ENCODE measurements at places on chromosomes 11 and 22.

DNA sequence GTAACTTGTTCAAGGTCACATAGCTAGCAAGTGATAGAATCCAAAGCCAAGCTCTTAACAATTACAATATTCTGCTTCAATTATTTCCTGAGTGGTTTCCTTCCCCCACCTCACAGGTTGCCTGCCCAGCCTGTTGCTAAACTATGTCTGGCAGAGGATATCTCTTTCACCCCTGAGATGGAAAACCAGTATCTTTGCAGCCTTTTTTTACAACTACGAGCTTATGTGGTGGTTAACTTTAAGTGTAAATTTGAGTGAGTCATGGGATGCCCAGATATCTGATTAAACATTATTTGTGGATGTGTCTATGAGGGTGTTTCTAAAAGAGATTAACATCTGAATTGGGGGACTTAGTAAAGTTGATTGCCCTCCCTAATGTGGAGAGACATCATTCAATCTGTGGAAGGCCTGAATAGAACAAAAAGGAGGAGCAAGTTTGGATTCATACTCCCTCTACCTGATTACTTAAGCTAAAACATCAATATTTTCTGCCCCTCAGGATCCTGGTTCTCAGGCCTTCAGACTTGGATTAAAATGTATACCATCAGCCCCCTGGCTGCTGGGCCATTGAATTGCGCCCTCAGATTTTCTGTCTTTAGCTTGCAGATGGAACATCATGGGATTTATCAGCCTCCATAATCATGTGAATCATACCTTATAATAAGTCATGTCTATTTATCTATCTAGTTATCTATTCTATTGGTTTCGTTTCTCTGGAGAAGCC lies 911.9 kb downstream of the METTL15 start:
- no peak for ATAC-seq

DNA sequence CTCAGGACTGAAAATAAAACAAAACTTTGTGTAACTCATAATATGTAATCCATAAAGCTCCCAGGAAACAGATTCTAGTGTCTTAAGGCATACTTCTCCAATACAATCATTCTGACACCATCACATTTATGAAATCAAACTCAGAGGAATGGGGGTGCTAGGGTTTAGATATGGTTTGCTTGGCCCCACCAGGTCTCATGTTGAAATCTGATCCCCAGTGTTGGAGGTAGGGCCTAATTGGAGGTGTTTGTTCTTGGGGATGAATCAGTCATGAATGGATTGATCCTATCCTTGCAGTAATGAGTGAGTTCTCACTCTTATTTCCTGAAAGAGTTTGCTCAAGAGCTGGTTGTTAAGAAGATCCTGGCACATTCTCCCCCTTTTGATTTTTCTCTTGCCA lies 380.9 kb downstream of the ETS1 start:
- no peak for ATAC-seq

DNA sequence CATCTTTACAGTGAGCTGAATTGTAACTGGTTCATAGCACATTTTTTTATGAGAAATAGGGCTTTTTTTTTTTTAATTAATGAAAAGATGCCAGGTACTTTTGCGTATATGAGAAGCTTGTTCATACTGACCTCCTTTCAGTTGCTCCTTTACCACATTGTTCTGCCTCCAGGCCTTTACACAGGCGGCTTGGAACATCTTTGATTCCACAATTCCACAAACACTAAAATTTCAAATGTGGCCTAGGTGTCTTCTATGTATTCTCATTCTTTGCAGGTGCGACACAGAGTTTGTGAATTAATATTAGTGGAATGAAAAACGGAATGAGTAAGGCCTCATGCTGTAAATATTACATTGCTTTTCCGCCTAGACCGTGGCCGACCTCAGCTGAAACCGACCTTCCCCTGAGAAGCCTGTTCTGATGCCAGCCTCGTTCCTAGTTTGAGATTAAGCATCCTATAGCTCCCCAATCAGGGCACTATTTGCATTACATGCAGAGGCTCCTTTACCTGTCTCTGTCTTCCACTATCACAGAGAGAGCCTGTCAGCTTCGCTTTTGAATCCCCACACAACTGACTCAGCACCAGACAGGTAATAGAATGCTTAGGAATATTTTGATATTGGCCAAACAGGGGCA lies 125.8 kb downstream of the LDLRAD3 start:
- ATAC-seq, result no peak

- no peak for ATAC-seq
Measured at GRCh38 chr22:20805972-20806471, 32.1 kb downstream of the SERPIND1 start.

DNA sequence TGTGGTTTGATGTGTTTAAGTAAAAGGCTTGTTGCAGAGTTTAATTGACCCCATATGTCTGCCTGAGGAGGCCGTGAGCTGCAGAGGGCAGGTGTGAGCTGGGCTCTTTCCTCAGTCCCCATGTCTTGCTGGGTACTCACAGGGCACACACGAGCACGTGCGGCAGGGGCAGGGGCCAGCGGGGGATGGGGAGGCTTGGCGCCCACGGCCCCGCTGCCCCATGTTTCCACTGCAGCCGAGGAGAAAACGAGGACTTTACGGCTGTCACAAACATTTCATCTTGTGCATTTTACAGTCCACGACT lies 24.7 kb upstream of the CCDC188 start:
- ATAC-seq, result no peak

DNA sequence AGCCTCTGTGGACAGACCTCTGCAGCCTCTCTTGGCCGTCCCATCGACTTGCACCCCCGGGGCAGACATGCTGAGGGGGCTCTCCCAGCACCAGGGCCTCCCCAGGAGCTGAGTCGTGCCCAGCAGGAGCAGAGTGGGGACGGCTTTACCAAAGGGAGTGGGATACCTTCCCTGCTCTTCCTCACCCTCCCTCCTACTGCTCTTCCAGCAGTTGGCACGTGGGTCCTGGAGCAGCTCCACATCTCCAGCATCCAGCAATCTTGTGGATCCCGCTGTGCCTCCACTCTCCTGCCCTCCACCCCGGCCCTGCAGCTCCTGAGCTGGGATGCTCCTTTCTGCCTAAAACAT lies 854.0 kb downstream of the BRD1 start:
- ATAC-seq, result no peak

DNA sequence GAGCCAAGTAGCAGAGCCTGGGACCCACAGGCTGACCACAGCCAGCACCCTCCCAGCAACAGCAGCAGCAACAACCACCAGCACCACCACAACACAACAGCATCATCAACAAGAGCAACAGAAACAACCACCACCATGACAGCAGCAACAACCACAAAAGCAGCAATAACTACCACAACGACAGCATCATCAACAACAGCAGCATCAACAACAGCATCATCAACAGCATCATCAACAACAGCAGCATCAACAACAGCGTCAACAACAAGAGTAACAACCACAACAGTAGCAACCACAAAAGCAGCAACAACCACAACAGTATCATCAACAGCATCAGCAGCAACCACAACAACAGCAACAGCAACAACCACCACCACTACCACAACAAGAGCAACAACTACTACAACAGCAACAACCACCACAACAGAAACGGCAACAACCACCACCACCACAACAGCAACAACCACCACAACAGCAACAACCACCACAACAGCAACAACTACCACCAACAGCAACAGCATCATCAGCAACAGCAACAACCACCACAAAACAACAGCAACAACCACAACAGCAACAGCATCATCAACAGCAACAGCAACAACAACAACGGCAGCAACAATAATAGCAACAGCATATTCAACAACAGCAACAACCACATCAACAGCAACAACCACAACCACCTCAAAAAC lies 22.1 kb upstream of the FGF3 start:
- ATAC-seq, result no peak

- no peak for ATAC-seq
Measured at GRCh38 chr11:17258670-17259069, 17.9 kb upstream of the NUCB2 start.

DNA sequence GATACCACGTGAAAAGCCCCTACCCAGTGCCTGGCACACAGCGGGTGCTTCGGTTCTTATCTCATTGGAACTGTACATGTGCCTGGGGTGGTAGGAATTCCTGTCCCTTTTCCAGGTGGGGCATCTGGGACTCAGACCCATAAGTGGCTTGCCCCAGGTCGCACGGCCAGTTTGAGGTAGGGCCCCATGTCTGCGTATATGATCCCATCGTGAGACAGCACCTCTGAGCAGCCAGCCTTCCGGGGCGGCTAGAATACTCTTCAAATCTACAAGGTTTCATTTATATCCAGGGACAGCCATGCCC lies 33.5 kb upstream of the SMIM38 start:
- no peak for ATAC-seq

GRCh38 chr22:27216444-27216843 lies 559.1 kb downstream of the MIAT start:
- ATAC-seq, result no peak

DNA sequence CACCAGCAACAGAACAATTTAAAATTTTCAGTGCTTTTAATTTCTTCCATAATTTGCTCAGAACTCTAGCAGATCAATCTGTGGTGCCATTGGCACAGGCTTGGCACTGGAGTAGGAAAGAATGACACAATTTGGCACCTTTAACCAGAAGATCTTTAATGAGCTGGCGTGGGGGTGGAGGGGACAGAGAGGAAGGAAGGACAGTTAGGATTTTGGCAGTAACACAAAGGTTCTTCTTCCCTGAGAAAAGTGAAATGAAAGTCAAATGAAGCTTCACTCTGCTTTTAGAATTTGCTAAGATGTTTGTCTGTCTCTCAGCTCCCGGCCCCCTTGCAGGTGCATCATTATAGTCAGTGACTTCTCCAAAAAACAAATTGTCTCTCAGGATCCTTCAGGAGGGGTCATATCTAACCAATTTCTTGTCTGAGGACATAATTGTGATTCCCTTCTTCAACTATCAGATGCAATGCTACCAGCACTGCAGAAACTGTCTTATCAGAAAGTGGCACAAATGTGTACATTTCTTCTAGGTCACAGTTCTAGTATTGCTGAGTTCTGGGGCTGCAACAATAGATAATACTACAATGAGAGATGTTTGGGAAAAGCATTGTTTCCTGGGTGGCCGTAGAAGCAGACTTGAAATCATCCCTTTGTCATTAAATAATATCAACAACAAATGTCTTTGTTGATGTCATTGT lies 66.8 kb downstream of the CSTPP1 start:
- ATAC-seq, result peak; percentile 35

DNA sequence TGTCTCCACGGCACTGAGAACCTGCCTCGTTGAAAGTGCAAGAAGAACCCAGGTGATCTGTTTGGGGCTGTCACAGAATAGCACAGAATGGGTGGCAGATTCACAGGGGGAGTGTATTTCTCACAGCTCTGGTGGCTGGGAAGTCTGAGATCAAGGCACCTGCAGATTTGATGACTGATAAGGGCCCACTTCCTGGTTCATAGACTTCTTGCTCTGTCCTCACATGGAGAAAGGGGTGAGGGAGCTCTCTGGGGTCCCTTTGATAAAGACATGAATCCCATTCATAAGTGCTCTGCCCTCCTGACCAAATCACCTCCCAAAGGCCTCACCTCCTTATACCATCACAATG lies 198.5 kb upstream of the SORL1-AS1 start:
- no peak for ATAC-seq

DNA sequence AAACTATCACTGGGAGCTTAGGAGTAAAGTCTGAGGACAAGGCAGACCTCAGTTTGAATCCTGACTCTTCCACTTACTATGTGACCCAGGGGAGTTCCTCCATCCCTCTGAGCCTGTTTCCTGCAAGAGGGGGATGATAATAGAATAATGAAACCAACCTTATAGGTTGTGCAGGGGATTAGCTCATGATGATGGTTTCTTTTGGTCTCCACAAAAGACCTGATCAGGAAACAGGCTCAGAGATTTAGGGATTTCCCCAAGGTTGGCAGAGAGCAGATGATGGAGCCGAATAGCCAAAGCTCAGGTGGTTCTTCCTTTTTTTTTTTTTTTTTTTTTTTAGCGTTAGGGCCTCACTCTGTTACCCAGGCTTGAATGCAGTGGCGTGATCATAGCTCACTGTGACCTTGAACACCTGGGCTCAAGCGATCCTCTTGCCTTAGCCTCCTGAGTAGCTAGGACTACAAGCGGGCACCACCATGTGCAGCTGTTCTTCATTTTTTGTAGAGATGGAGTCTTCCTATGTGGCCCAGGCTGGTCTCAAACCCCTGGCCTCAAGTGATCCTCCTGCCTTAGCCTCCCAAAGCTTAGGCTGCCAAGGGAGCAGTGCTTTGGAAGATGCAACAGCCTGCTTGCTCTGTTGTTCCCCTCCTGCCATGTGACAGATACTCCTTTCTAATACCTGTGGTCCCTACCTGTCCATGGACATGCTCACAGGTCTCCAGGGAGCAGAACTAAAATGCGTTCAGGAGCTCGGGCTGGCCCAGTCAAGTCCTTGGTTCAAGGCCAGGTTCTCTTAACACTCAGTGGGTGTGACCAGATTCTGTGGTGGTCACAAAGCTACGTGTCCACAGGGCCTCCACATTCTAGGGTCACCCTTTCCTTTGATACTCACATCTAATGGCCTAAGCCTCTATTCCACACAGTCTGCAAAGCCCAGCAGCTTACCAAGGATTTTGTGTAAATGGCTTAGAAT lies 22.3 kb downstream of the PATZ1 start:
- ATAC-seq, result peak; percentile 46

GRCh38 chr11:33722590-33723234 lies 13.5 kb downstream of the CD59 start:
- ATAC-seq, result peak; percentile 93

DNA sequence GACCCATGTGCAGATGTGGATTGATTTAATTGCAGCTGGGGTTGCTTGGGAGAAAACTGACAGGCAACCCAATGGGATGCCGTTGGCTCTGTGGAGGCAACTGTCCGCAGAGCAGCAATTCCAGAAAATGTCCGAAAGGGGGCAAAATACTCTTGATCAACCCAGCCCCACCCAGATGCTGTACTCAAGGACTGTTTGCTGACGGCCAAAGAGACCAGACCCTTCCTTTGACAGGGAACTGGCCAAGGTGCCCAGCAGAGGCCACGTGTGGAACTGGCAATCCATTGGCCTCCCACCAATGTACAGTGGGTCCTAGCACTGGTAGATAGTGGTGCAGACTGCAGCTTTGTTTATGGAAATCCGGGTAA lies 29.7 kb upstream of the KCNA4 start:
- ATAC-seq, result no peak

- ATAC-seq, result no peak
Measured at GRCh38 chr11:114326776-114327175, 30.6 kb downstream of the NNMT start.

GRCh38 chr11:84501750-84502149 lies 1125.4 kb downstream of the DLG2 start:
- ATAC-seq, result no peak

- ATAC-seq, result no peak
Measured at GRCh38 chr11:67270256-67271204, 4.3 kb downstream of the GRK2 start.

DNA sequence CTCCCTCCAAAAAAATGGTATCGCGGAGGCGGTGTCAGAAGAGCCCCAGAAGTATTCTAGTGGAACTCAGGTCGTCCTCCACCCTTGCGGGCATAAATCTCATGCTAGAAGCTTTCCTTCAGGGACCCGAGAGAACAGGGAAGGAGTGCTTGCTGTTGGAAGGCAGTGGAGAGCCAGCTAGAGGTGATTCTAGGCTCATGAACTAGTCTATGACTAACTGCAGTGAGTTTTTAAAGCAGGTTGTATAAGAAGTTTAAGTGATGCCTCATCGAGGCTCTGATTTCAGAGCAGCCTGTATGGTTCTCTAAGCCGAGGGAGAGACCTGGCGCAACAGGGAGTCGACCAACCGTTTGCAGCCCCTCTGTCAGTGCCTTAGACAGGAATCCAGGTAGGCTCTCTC lies 85.7 kb downstream of the TBC1D22A start:
- ATAC-seq, result no peak
